Mesothelial cell of epicardium (in vitro differentiated cells): ENCODE measurements at places on chromosomes 12 and 14. TPM values are rescaled to one million over a fixed set of nuclear protein-coding genes. Genes with fewer than 3 reads are reported as not detected.

Gene IL26
- not detected in 3 replicates for total RNA-seq

Gene ADCY4
- total RNA-seq, result 2.8 to 3.4 TPM (median 3.4 TPM) in 3 replicates

Gene GLT8D2
- 10.1 to 13.1 TPM (median 11.1 TPM) in 3 replicates for total RNA-seq

DNA sequence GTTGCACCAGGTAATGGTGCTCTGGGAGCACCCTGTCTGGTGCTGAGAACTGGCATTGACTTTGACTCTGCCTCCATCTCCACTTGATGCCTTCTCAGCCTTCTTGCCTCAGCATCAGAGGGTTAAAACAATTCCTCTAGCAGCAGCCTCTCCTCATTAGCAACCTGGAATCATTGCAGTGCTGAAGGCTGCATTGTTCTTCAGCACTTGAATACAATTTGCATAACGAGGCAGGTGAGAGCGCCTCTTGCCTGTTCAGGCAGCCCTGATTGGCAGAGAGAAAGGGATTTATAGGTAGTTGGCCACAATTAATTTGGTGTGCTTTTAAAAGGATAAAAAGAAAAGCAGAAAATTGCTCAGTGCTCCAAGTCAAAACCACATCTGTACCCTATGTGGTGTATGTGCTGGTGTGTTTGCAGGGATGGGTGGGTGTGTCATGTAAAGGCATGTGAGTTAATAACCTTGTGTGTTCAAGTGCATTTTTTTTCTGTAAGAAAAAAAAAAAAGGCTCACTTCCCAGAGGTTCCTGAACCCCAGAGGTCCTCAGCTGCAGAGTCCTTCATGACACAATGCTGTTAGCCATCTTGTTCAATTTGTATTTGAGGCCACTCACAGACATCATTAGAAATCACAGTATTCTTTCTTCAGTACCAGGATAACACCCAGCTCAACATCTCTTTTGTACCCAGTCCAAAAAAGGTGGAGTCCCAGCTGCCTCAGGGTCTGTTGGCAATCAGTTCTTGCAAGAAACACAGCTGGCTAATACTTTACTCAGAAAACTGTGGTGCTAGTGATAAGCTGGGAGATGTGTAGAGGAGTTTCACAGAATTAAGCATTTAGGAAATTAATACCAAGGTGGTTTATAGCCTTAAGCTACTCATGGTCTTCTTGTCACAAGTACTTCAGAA is 385.6 kb downstream of the GRIN2B start:
- no peaks in the 10 kb centered on the region for H3K36me3 ChIP-seq
- H3K27ac ChIP-seq, result no peak overlapping the region

Gene AICDA
- total RNA-seq, result not detected in 3 replicates

DNA sequence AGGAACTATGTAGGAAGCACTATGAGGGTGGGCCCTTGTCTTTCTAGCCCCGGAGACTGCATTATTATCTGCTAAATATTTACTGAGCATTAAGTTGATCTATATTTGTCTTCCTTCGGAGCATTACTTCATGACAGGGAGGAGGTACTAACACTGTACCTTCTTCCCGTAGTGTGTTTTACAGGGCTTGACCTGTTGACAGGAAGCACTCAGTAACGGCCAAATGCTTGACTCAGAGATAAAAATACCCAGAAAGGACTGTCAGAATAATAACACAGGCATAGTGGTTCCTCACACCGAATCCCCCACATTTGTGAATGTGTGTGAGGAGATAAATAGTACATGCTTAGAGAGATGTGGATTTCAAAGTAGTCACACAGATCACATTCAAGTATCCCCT is 466.6 kb downstream of the EGLN3 start:
- DNase-seq, result no peak
- H3K27ac ChIP-seq, result no peak overlapping the region
- H3K36me3 ChIP-seq, result no peaks in the 10 kb centered on the region
- no peak overlapping the region for H3K4me3 ChIP-seq

Gene ANO2
- 6.2 to 7.6 TPM (median 6.3 TPM) in 3 replicates for total RNA-seq

GRCh38 chr14:33110737-33111443 is 172.2 kb downstream of the NPAS3 start:
- no peak overlapping the region for H3K4me3 ChIP-seq
- no peak overlapping the region for H3K27ac ChIP-seq

DNA sequence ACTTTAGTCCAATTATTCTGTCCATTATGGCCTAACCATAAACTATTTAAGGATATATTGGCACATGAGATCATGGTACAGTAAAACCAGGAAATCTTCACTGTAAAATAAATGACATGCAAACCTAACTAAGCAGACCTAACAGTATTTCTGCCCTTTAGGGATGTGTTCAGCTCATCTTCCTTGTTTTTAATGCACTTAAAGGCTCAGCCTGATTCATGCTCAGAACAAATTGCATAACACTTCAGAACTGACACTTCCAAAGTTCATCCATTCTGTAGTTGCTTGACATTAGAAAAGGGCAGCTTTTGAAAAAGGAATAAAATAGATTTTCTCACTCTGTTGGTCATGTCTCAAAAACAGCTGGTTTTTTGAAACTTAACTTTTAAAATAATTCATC is 708.5 kb downstream of the C12orf50 start:
- DNase-seq, result no peak
- H3K4me3 ChIP-seq, result no peak overlapping the region
- H3K4me1 ChIP-seq, result peaks cover 6% of the 10 kb centered on the region
- H3K27me3 ChIP-seq, result no peaks in the 10 kb centered on the region
- H3K36me3 ChIP-seq, result no peaks in the 10 kb centered on the region
- no peak overlapping the region for H3K27ac ChIP-seq

DNA sequence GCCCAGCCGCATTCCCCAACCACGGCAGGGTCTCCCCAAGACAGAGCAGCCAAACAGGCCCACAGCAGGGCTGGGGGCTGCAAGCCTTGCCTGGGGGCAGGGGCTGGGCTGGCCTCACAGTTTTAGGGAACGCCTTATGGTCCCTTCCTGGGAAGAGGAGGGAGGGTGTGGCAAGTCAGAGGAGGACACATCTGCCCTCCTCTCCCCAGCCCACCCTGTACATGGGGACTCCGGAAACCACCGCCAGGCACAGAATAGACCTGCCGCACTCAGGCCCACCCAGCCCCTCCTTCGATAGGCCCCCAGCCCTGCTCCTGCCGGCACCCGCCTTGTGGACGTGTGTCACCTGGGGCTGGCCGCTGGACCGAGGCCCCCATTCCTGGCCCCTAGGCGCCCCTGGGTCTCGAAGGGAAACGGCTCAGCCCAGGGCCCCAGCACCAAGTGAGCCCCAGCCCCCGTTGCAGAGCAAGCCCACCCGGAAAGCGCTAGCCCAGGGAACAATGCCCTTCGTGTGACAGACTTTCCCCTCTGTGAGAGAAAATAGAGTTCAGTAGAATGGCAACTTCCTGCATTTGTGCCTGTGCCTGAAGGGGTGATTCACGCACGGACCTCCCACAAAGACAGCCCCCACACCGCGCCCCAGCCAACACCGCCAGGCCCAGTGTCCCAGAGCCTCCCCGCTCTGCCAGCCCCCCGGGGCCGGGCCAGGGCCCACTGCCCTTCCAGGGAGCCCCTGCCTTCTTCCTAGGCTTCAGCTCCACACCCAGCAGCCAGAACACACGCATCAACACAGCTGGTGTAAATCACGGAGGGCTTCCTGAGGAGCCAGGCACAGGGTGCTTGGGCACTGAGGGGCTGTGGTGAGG is 12.0 kb upstream of the NUDT14 start:
- H3K4me3 ChIP-seq, result no peak overlapping the region
- DNase-seq, result no peak
- H3K36me3 ChIP-seq, result no peaks in the 10 kb centered on the region
- H3K27me3 ChIP-seq, result peaks cover 34% of the 10 kb centered on the region

GRCh38 chr14:96051642-96052540 is 12.7 kb downstream of the C14orf132 start:
- H3K4me3 ChIP-seq, result no peak overlapping the region
- peaks cover 4% of the 10 kb centered on the region for H3K36me3 ChIP-seq
- DNase-seq, result peak; percentile 25
- H3K27ac ChIP-seq, result no peak overlapping the region
- peaks cover 10% of the 10 kb centered on the region for H3K4me1 ChIP-seq

DNA sequence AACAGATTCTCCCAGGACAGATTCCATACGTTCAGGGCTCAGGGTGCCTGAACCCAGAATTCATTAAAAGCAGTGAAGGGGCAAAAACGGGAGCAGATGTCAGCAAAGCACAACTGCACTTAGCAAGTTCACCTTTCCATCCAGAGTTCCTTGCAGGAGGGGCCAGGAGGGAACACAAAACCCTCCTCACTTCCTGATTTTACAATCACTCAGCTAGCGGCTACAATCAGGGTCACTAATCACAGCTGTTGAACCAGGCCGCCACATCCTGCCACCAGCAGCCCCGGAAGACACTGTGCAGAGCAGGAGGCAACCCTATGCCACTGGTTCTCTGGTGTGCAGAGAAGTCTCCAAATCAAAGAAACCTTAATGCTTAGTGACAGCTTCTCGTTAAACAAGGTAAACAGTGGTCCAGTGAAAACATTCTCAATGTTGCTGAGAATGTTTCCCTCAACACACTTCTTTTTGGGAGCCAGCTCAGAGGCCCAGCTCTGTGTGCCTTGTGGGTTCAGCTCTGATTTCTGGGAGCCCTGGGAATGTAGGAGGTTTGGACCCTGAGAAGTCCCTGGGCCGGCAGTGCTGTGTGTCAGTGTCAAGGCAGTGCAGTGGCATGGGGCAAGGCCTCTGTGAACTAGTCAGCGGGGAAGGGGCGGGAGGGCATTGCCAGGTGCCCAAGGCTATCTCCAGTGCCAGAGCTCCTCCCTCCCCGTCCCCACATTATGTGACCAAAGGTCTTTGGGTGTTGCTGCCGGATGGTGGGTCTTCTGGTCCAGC is 54.5 kb downstream of the VCPKMT start:
- peak overlapping the region; percentile 98 for H3K27ac ChIP-seq
- H3K36me3 ChIP-seq, result no peaks in the 10 kb centered on the region

Gene AQP6
- total RNA-seq, result 0.11 to 0.16 TPM (median 0.11 TPM) in 3 replicates

DNA sequence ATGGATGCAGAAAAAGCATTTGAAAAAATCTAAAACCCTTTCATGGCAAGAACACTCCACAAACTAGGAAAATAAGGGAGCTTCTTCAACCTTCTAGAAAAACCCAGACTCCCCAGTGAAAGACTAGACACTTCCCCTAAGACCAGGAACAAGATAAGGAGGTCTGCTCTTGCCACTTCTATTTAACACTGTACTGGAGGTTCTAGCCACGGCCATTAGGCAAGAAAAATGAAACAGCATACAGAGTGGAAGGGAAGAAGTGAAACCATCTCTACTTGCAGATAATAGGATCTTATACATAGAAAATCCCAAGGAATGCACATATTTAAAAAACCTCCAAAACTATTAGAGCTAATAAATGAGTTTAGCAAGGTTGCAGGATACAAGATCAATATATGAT is 42.3 kb downstream of the CHGA start:
- no peaks in the 10 kb centered on the region for H3K27me3 ChIP-seq
- H3K4me3 ChIP-seq, result no peak overlapping the region
- no peak for DNase-seq
- H3K36me3 ChIP-seq, result peaks cover 9% of the 10 kb centered on the region
- peaks cover 8% of the 10 kb centered on the region for H3K4me1 ChIP-seq

- no peak for DNase-seq
- peaks cover 45% of the 10 kb centered on the region for H3K36me3 ChIP-seq
- no peak overlapping the region for H3K27ac ChIP-seq
- no peaks in the 10 kb centered on the region for H3K4me1 ChIP-seq
Observed at GRCh38 chr12:131770120-131770519, 58.1 kb upstream of the MMP17 start.

DNA sequence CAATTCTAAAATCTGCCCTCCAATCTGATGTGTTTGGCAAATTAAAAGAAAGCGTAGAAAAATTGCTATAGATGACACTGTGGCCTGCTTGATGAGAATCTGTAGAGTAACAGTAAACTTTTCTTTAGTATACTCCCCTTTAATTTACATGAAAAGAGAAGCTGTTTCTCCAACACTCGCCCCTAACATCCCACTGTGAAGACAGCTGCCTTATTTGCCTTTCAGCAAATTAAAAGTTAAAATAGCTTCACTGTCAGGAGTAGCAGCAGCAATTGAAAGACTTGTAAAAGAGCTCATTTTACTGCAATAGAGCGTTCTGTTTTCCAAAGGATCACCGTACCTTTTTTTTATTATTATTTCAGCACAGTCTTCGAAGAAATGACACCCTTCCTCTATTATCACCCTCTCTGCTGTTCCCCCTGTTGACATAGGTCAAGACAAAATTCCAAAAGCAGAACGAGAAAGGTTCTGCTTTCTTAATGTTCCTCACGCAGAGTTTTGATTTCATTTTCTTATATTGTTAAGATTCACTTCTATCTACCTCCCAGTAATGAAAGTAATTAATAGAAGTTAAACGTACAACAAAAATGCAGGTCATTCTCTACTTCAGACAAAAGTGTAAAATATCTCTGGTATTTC is 153.5 kb upstream of the USP15 start:
- DNase-seq, result no peak
- H3K36me3 ChIP-seq, result no peaks in the 10 kb centered on the region
- H3K27me3 ChIP-seq, result peaks cover 20% of the 10 kb centered on the region
- H3K4me1 ChIP-seq, result peaks cover 15% of the 10 kb centered on the region
- no peak overlapping the region for H3K4me3 ChIP-seq
- no peak overlapping the region for H3K27ac ChIP-seq

Gene GDF11
- total RNA-seq, result 17.0 to 18.7 TPM (median 18.1 TPM) in 3 replicates

Gene SLC4A8
- 17.5 to 21.2 TPM (median 17.6 TPM) in 3 replicates for total RNA-seq
